Kidney (tissue), 22 donors: ENCODE measurements at places on chromosomes 4 and X. TPM values are rescaled to one million over a fixed set of nuclear protein-coding genes. Genes with fewer than 3 reads are reported as not detected.

DNA sequence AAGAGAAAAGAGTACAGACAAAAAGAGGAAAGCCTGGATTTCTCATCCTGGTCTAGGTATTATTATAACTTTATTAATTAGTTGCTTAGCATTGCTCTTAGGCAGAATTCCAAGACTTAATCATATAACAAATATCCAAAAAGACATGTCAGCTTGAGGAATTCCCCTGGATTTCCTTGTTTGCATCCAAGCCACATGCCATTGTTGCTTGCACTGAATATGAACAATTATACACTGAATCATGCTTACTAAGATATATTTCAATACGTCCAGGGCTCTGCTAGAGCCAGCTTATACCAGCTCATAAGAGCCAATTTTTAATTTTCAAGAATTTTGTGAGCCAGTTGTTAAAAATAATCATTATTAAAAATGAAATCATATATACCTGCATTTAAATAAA is 5.5 kb upstream of the TLR10 start:
- no peak overlapping the region for H3K27ac ChIP-seq
- H3K27me3 ChIP-seq, result no peaks in the 10 kb centered on the region
- H3K36me3 ChIP-seq, result no peaks in the 10 kb centered on the region
- H3K4me3 ChIP-seq, result no peak overlapping the region

The ANK2 gene
- 125 TPM for polyA plus RNA-seq

The NEXMIF gene
- 0.54 TPM for polyA plus RNA-seq

The CSAG2 gene
- not detected for polyA plus RNA-seq

DNA sequence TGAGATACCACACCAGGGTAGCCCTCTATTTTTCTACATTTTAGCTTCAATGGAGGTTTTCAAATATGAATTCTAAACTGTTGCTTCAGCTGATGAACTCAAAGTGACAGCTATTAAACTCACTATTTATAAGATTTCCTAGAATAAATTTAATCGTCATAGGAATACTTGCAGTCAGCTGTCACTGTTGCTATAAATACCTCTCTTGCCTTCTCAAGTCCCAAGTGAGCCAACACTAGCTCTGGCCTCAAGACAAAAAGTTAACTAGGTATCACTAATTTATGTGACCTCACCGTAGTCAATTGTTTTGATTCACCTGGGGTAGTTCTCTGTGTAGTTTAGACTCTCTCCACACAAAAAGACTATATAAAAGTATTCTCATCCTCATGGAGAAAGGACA is 34.3 kb upstream of the PROM1 start:
- no peak for DNase-seq
- no peaks in the 10 kb centered on the region for H3K27me3 ChIP-seq
- no peaks in the 10 kb centered on the region for H3K4me1 ChIP-seq
- H3K4me3 ChIP-seq, result no peak overlapping the region
- H3K27ac ChIP-seq, result no peak overlapping the region
- H3K36me3 ChIP-seq, result no peaks in the 10 kb centered on the region

The F9 gene
- not detected for polyA plus RNA-seq

GRCh38 chr4:211033-211511 is 86.8 kb downstream of the ZNF718 start:
- H3K36me3 ChIP-seq, result no peaks in the 10 kb centered on the region
- H3K27ac ChIP-seq, result no peak overlapping the region
- H3K27me3 ChIP-seq, result no peaks in the 10 kb centered on the region
- H3K4me3 ChIP-seq, result no peak overlapping the region
- DNase-seq, result no peak
